ENCODE measurements at places on chromosomes 1 and 21.

DNA sequence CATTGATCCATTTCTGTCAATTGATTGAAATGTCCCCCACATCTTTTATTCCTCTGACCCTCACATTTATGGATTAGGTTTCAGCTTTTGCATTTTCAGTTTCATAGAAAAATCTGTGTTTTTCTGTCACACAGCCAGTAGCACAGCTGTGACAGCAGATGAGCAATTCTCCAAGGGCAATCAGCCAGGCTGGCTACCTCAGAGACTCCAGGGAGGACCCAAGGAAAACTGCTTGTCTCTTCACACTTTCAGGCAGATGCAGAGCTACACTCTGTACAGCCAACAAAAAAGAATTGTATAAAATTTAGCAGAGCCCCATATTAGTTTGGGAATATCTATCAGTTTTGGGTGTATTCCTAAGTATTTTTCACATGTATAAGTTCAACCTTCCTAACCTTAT is 257.2 kb downstream of the LRRC7 start:
- DNase-seq, result no peak

- DNase-seq, result peak; percentile 82
Measured at GRCh38 chr1:247998811-247999210, 14.6 kb upstream of the OR2L5 start.

DNA sequence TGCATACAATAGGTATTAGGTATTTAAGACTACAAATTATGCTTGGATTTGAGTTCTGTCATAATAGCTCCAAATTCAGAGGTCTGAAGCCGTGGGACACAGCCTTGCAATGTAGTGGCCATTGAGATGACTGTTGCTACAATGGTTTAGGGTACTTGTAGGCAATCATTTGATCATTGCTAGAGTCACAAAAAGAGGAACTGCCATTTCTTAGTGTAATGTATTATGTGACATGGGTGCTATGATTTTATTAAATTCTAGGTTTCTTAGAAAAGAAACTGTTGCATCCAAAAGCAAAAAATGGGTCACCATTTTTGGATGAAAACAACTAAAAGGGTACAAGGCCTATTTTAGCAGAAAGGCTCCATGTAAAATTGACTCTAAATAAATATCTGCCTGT is 129.9 kb upstream of the ZNF644 start:
- DNase-seq, result no peak

DNA sequence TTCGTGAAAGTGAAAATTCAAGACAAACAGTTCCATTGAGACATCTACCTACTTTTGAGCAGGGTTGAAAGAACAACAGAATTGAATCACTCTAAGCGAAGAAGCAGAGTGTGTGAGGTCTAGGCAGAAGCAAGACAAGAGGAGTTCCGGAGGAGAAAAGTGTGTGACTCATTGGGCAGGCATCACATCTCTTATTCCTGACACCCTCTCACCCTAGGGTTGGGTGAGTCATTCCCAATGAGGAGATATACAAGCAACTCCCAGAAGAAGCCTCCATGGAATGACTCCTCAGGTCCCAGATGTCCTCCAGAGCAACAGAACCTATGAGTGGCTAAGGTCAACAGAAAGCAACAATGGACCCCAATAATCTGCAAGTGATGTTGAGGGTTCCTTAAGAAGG is 138.1 kb downstream of the TPR start:
- no peak for DNase-seq

DNA sequence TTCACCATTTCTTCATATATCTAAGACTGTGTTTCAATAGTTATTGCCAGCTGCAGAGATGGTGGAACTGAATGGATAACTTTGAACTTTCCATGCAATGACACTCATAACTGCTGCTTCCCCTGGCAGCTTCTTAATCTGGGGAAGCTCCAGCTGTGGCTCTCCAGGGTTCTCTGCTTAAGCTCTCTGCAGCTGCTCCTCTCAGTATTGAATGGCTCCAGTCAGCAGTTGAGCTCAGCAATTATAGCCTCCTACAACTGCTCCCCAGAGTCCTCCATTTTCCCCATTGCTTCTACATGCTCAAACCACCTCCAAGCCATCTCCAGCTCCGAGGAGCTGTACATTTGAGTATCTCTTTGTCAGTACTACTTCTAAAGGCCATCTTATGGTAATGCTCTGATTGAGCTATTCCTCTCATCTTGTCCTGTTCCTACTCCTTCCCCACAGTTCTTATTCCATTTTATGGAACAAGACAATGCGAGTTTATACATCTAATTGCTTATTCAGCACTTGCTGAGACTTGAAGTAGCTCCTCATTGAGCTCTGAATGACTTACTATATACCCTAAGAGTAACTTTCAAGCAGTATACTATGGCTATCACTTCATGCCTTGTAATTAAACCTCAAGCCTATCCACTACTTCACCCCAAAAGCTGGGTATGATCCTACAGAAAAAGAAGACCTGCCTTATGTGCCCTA is 362.4 kb downstream of the NEGR1 start:
- no peak for DNase-seq

DNA sequence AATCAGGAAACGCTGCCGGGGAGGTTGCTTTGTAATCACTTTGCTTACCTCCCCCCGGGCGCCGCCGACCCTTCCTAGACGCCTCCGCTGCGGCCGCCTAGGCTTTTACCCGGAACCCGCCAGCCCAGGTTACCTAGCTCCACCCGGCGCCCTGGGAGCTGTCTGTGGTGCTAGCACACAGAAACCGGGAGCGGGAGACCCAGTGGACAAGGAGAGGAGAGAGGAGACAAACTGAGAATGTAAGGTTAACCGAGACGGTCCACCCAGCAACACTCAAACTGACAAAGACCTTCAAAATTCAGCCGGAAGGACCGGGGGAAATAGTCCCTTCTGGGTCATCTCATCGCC is 9.8 kb downstream of the BARHL2 start:
- DNase-seq, result no peak

- DNase-seq, result no peak
Measured at GRCh38 chr1:10108948-10109708, 76.4 kb downstream of the UBE4B start.

DNA sequence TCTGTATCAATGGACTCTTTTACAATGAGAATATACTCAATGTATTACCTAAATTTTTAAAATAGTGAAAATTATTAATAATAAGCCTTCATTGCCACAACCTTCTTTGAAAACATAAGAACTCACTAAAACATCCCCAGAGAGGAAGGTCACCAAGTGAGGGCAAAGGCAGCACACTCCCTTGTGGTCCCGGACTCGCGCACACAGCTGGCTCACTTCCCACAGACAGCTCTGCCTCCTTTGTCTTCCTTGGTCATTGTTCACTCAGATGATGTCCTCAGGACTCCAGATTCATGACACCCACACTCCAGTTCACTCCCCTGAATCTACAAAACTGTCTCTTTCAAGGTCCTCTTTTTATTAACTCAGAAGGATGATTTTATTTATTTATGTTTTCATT is 19.2 kb upstream of the UBR4 start:
- no peak for DNase-seq

GRCh38 chr1:223700388-223700918 is 11.9 kb upstream of the CAPN2 start:
- DNase-seq, result no peak

GRCh38 chr1:44084998-44085675 is 33.5 kb upstream of the KLF17 start:
- no peak for DNase-seq

DNA sequence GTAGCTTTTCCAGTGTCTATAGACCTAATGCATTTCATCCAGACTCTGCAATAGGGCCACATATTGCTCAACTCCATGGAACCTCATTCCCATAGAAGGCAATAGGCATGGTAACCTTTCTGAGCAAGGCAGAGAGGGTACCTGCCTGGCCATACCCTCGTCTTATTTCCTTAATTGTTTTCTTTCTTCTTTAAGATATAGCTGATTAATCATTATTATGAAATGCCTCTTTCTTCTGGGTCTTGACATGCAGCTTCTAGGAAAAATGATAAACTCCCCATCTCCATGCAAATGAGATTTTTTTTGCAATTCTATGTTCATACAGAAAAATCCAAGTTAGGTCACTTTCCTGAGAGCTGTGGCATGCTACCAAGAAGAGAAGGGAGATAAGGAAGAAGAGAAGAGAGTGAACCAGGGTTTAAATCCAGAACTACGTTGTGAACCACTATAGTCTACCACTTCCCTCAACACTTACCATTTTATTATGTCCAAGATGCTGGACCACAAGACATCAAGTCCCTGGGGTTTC is 33.0 kb upstream of the IL20 start:
- no peak for DNase-seq

DNA sequence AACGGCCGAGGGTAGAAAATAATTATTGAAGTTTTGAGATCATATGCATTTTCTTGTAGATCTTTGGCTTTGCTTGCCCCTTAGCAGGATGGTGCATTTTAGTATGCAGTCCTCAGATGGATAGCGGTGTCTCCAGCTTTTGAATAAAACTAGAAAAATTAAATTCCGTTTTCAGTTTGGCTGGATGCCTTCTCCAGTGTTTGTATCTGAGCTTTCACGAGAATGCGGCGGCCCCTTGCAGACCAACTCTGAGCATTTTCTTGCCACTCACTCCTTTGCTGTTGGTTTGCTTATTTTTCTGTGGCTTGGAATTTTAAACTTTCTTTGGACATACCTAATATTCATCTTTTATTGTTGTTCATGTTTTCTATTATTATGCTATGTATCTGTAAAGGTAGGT is 192.6 kb downstream of the NFIA start:
- no peak for DNase-seq

DNA sequence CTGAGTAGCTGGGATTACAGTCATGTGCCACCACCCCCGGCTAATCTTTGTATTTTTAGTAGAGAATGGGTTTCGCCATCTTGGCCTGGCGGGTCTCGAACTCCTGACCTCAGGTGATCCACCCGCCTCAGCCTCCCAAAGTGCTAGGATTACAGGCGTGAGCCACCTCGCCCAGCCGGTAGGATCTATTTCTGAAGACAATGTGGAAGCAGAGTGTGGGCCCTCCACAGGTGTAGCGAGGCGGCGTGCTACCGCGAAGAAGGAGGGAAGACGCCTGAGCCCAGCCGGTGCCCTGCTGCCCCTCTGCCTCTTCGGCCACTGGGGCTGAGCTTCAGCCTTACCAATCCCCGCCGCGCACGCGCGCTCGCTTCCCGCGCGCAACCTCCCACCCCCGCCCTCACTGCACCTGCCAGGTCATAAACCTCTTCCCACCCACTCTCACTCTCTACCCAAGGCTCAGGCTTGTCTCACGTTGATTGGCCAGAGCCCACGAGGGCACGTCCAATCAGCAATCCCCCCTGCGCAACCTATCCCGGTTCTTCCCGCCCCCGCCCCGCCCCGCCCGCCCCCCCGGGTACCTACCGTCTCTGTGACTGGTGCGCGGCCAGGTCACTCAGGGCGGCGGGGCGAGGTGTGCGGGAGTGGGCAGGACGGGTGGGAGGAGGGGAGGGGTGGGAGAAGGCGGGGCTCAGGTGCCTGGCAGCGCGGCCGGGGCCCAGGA is 409 bp upstream of the HOOK1 start:
- peak; percentile 89 for DNase-seq

- DNase-seq, result no peak
Measured at GRCh38 chr21:16372586-16372985, 642.8 kb downstream of the USP25 start.

- DNase-seq, result no peak
Measured at GRCh38 chr21:44934797-44935532, 4.9 kb upstream of the SLX9 start.

DNA sequence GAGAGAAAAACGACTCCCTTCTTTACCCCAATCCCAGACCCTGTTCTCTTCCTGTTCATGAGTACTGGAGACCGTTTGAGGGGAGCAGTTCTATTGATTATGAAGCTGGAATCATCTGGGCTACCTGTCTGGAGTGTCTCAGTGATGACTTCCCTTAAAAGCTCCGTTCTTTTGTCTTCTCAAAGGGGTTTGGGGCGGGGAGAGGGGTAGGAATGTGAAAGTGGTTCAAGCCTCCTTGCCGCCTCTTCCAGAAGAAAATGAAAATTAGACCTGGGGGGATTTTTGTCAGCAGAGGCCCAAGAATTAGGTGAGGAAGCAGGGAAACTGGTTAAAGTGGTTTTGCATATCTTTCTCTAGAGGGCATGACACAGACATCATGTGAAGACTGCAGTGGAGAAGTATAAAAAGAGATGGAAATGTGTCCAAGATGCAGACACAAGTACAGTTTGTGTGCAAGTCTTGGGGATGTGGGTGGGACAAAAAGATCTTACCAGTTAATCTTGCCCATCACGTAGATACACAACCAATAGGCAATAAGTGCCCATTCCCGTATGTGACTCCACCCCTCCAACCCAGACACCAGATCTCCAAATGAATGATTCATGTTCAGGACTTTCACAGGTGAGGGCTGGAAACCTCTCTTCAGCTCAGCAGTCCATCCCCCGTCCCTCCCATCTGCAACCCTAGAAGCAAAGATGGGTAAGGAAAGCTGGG is 470 bp upstream of the MTMR11 start:
- peak; percentile 21 for DNase-seq
